T follicular helper cell (primary cell): ENCODE measurements at places on chromosomes 5 and 9.

- no peak for DNase-seq
These were observed 865.4 kb downstream of the MAT2B start for GRCh38 chr5:164370841-164371240.

DNA sequence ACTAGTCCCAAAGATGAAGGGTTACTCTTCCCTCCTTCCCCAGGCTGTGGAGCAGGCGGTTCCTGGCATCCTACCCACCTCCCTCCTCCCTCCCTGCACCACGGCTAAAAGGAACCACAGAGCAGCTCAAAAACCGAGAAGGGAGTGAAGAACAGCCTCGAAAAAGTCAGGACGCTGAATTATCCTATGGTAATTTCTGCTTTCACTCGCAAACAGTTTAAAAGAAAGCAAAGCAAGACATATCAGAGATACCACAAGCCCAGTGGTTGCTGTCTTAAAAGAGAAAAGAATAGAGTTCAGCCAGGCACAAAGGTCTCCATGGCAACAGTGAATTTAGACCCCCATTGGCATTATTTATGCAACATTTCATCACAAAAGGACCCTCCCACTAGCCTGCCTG lies 315.4 kb downstream of the CTNND2 start:
- DNase-seq: no peak

DNA sequence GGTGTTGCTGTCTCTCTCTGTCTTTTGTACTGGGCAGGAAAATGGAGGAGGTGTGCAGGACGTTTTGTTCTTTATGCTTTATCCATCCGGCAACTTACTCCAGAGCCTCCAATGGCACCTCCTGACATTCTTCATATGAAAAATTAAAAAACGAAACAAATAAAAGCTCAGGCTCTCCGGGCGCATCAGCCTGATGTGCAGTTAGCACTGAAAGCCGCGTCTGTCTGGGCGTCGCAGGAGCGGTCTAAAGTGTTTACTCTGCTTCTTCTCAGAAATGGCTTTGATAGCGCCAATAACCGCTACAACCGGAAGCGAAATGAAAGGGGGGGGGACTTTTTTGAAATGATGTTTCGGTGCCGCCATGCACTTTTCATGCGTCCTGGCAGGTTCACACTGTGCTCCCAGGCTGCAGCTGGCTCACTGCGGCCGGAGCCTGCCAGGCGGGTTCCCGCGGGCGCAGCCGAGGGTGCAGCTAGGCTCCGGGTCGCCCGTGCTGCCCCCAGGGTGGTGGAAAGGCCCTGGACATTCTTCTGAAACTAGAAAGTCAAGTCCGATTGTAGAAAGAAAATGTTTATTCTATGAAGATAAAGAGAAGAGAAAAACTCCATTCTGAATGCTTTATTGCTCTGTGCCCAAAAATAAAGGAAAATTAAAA lies 407.7 kb upstream of the IRX1 start:
- no peak for DNase-seq

DNA sequence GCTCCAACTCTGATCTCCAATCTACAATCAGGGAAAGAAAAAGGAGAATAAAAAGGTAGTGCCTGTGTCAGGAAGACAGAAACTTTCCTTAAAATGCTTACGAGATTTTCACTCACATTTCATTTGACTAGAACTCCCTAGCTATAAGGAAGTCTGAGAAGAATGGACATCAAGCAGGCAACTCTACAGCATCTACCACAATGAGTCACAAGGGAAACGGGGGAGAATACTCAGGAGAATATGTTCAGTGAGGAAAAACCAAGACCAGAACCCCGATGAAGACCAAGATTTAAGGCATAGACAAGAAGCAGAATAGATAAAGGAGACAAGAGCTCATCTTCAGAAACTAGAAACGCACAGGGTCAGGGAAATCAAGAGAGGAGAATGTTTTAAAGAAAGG lies 9.0 kb upstream of the SETD9 start:
- no peak for DNase-seq

DNA sequence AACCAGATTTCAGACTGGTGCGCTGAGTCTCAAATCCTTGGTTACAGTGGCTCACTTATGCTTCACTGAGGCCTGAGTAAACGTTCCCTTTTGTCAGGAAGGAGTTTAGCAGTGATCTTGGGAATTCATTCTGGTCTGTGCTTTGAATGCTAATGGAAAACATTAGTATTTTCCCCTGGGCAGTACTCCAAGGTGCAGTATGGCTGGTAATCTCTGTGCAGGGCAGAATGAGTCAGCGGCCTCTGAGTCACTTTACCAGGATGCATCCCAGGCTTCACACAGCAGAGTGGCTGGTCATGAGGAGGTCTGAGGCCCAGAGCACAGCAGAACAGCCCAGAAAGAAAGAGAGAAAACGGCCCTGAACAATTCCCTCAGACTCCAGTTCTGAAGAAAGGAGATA lies 54.0 kb downstream of the PCA3 start:
- no peak for DNase-seq

- no peak for DNase-seq
These were observed 258.5 kb downstream of the BNC2 start for GRCh38 chr9:16611983-16612382.

GRCh38 chr9:20551236-20551635 lies 71.1 kb downstream of the MLLT3 start:
- no peak for DNase-seq

DNA sequence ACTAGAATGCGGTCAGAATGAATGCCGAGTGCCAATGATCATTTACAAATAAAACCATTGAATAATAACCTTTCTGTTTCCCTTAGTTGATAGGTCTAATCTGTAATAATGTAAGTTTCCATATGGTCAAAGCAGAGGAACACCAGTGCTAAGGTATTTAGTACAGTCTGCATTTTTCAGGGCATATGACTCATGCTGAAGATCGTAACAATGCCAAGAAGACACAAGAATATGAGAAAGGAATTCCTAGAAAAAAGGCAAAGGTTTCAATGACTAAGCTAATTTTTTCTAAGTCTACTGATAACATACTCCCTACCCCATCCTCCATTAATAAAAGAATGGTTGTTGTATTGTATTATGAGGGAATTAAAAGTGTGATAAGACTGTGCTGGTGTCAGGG lies 2.8 kb downstream of the OR1L8 start:
- DNase-seq: no peak

- DNase-seq: no peak
These were observed 134.6 kb upstream of the HMHB1 start for GRCh38 chr5:143677403-143677802.

- no peak for DNase-seq
These were observed 27.3 kb downstream of the CLTA start for GRCh38 chr9:36218011-36218410.

GRCh38 chr9:131043646-131044045 lies 34.7 kb downstream of the LAMC3 start:
- no peak for DNase-seq

- no peak for DNase-seq
These were observed 70.4 kb upstream of the RASEF start for GRCh38 chr9:83133316-83133715.

- DNase-seq: no peak
These were observed 33.9 kb upstream of the RAD23B start for GRCh38 chr9:107249131-107249533.

- DNase-seq: no peak
These were observed 247.1 kb upstream of the ELAVL2 start for GRCh38 chr9:24073007-24073592.

- DNase-seq: no peak
These were observed 23.0 kb upstream of the KIF2A start for GRCh38 chr5:62283005-62283404.
